ENCODE measurements at places on chromosomes 5 and 9.

- DNase-seq, result peak; percentile 91
These were observed 125.1 kb downstream of the C9orf50 start for GRCh38 chr9:129495620-129496472.

DNA sequence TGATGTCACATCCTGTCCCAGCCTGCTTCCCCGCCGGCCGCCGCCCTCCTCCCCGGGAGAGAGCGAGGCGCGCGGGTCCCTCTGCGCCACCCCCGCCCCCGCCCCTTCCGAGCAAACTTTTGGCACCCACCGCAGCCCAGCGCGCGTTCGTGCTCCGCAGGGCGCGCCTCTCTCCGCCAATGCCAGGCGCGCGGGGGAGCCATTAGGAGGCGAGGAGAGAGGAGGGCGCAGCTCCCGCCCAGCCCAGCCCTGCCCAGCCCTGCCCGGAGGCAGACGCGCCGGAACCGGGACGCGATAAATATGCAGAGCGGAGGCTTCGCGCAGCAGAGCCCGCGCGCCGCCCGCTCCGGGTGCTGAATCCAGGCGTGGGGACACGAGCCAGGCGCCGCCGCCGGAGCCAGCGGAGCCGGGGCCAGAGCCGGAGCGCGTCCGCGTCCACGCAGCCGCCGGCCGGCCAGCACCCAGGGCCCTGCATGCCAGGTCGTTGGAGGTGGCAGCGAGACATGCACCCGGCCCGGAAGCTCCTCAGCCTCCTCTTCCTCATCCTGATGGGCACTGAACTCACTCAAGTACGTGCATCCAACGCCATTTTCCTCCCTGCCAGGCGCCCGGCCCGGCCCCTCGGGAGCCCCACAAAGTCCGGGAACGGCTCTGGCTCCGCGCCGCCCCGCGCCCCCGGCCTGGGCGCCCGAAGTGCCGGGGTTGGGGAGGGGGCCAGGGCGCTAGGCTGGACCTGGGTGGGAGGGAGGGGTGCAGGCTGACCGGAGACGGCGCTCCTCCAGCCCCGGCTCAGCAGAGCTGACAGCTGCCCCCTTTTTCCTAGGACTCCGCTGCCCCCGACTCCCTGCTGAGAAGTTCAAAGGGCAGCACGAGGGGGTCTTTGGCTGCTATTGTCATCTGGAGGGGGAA, 12.0 kb upstream of the OLFM1 start:
- peak; percentile 32 for DNase-seq

DNA sequence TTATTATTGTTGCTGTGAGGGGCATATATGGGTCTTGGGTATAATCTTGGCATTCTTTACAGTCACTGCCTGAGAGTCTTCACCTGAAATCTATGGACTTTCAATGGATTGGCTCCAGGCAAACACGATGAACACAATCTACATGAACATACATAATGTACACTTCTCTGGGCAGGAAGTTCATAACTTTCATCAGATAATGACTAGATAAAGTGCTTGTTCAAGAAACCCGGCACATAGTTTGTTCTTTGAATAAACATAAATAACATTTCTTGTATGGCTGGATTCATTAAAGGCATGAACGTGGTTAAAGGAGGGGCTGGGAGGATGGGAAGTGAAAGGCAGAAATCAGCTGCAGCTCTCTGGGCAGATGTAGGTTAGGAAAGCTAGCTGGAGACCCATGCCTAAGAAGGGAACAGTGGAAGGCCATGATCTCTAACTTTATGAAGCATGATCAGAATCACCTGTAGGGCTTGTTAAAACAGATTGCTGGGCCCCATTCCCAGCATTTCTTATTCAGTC, 306.9 kb upstream of the EFNA5 start:
- DNase-seq, result peak; percentile 4

GRCh38 chr9:133235549-133236222, 26.6 kb upstream of the OBP2B start:
- no peak for DNase-seq

GRCh38 chr9:18666348-18666747, 192.4 kb downstream of the ADAMTSL1 start:
- no peak for DNase-seq

- DNase-seq, result no peak
These were observed 58.1 kb upstream of the CDKN2B start for GRCh38 chr9:22067196-22067595.

DNA sequence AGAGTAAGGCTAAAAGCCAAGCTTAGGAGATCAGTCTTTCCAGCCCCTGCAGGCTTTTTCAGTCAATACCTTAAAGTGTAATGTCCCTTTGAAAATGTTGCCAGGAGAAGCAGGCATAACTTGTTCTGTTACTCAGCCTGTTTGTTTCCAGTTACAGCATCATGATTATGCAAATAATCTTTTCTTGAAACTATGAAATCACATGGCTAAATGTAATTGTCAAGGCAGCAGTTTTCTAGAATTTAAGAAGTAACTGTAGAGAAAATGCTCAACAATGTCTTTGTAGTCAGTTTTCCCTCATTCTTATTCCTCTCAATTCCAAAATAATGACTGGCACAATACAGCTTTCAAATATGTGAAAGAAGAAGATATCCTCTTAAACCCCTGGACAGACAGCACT, 1.9 kb upstream of the GPR107 start:
- no peak for DNase-seq

- DNase-seq, result no peak
These were observed 3.3 kb downstream of the OTULIN start for GRCh38 chr5:14667770-14668169.

DNA sequence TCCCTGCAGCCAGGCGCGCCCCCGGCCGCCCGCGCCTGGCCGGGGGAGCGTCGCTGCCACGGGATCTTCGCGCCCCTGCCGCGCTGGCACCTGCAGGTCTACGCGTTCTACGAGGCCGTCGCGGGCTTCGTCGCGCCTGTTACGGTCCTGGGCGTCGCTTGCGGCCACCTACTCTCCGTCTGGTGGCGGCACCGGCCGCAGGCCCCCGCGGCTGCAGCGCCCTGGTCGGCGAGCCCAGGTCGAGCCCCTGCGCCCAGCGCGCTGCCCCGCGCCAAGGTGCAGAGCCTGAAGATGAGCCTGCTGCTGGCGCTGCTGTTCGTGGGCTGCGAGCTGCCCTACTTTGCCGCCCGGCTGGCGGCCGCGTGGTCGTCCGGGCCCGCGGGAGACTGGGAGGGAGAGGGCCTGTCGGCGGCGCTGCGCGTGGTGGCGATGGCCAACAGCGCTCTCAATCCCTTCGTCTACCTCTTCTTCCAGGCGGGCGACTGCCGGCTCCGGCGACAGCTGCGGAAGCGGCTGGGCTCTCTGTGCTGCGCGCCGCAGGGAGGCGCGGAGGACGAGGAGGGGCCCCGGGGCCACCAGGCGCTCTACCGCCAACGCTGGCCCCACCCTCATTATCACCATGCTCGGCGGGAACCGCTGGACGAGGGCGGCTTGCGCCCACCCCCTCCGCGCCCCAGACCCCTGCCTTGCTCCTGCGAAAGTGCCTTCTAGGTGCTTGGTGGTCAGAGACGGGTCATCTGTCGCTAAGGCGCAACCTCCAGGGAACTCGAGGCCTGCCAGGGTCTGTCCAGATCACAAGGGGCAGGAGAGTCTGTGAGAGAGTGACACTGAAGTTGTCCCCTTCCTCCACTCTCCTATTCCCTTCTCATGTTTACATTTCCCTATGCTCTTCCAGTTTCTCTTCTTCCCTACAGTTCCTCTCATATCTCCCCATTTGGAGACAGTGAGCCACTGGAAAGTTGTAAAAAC, 1.3 kb downstream of the GPR150 start:
- DNase-seq, result peak; percentile 70

- no peak for DNase-seq
These were observed 273.6 kb upstream of the TAS2R1 start for GRCh38 chr5:9903801-9904200.

- no peak for DNase-seq
These were observed 82.1 kb downstream of the PIK3R1 start for GRCh38 chr5:68297656-68298055.

DNA sequence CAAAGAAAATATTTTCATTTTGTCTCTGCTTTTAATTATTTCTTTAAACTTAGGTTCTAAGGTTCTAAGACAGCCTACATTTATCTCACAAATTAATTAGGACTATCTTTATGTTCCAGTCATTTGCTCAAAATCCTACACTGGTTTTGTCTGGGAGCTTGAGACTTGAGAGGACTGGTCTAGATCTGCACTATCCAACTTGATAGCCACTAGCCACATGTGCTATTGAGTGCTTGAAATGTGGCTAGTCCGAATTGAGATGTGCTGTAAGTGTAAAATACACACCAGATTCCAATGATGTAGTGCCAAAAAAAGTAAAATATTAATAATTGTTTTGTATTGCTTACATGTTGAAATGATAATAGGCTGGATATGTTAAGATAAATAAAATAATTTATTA, 7.2 kb downstream of the CDC37L1 start:
- DNase-seq, result no peak

GRCh38 chr5:179862296-179862695, 3.7 kb upstream of the MRNIP start:
- no peak for DNase-seq

GRCh38 chr5:169781420-169782345, 144.6 kb downstream of the DOCK2 start:
- DNase-seq, result no peak

DNA sequence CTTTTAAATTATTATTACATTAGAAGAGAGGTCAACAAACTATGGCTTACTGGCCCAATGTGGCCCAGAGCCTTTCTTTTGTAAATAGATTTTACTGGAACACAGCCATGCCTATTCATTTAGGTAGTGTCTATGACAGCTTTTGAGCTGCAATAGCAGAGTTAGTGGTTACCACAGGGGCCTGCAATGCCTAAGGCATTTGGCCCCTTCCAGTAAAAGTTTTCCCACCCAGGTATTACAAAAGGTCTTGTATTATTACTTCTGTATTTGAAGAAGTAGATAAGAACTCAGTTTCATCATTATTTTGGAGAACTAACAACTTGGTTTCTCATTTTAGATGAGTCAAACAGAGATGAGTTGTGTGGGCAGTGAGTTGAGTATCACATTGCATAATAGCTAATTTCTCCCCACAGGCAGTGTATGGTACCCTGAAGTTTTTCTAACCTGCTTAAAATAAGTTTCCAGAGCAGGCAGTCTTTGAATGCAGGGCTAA, 9.5 kb downstream of the MTRR start:
- DNase-seq, result peak; percentile 60

DNA sequence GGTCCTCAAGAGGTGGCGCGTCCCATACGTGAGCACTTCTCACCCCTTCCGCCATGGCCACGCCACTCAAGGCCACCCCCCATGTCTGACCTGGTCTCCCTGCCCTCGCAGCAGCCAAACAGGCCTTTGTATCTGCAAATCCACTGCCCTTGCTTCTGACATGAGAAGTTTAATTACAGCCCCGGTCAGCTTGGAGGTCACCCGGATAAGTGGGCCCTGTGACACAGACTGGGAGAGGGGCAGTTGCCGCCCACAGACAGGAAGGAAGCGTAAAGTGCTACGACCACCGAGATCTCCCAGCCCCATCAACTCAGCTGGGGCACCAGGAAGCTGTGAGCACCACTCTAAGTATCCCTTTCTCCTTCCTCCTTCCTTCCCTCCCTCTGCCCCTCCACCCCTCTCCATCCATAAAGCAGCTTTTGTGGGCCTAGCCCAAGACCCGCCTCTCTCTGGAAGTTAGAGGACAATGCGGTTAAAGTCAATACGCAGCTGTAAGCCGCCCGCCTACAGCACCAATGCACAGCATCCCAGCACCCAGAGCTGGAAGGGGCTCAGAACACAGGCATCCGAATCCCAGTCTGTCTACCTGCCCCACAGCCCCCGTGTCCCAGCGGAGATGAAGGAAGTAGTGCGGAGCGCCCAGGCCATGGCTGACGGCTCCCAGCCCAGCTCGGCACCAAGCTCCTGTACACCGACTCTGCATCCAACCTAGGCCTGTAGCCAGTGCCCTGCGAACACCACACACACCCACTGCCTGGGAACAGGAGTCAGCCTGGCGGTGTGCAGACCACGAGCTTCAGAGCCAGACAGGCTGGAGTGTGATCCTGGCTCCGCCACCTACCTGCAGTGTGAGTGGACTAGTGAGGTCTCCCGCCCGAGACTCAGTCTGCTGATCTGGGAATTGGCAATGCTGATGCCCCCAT, 44.8 kb upstream of the RNF130 start:
- no peak for DNase-seq

GRCh38 chr5:158320178-158320674, 461.3 kb upstream of the CLINT1 start:
- no peak for DNase-seq

DNA sequence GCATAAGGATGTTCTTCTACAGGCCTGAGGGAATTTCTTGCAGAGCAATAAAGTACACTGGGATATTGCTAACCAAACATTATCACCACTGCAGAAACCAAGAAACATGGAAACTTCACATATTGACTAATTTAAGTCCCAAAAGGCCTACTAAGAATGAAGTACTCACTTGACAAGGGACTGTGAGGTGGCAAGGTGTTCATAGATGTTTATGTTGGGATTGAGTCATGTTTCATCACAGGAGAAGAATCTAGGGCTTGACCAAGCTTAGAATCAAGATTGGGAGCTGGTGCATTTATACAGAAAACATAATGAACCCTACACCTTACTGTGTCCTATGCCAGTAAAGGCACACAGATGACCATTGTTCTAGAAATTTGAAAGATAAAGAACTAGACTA, 56.7 kb upstream of the GAS1 start:
- no peak for DNase-seq

DNA sequence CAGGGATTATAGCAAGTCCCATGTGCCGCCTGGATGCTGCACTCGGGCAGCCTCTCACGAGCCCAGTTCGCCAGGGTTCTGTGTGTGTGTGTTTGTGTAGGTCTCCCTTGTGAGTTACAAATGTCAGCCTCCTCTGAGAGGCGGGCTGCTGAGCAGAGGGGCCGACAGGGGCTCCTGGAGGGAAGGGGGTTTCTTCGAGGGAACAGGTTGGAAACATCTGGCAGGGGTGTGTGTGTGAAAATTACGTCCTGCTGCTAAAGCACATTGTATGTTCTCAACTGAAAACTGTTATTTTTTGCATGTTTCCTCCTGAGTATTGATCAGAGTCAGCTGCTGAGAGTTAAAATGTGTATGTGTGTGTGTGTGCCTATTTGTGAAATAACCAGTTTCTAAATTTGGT, 9.7 kb downstream of the GALNT10 start:
- DNase-seq, result no peak

DNA sequence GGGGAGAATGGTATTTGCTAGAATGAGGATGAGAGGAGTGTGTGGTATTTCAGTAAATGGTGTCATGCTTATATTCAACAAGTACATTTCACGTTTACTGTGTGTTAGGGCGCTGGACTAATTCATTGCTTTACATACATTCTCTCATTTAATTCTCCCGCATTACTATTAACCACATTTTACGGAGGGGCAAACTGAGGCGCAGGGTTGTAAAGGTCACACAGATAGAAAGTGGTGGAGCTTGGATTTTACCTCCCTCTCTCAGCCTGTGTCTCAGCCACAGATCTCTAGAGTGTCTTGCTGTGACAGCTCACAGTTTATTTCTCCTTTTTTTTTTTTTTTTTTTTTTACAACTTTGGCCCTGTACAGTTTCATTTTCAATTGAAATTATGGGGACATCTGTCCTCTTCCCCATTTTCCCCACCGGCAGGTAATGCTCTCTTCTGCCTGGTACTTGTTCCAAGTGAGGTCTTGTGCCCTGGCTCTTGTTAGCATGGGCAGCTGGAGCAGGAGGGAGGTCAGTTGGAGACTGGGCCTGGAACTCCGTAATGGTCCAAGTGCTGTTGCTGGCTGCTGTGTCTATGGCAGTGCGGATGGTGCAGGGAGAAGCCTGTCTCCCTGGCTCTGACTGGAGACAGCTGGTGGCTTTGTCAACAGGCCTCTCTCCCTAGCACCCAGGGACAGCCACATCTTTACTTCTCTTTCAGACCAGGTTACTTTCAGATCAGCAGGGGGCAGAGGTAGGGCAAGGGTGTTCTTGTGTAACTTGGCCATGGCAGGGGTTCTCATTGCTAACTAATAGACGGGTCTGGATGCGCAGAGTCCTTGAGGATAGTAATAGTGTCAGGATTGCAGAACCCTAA, 20.5 kb upstream of the NDST1 start:
- peak; percentile 83 for DNase-seq

All from hematopoietic multipotent progenitor cell treated with erythropoietin and hydrocortisone succinate and interleukin-3 and kit ligand, for 4 days (in vitro differentiated cells).